ENCODE measurements at places on chromosomes 6 and 20. TPM values are rescaled to one million over a fixed set of nuclear protein-coding genes. Genes with fewer than 3 reads are reported as not detected.

The SPTLC3 gene
- 3.8 TPM for polyA plus RNA-seq

The FAM217A gene
- polyA plus RNA-seq: 0.05 TPM

The FRK gene
- polyA plus RNA-seq: 0.98 TPM

The TCF15 gene
- polyA plus RNA-seq: 0.62 TPM

The ADGRF5 gene
- 5.0 TPM for polyA plus RNA-seq
